MCF 10A (cell line): ENCODE measurements at places on chromosomes 13 and 19. TPM values are rescaled to one million over a fixed set of nuclear protein-coding genes. Genes with fewer than 3 reads are reported as not detected.

RUVBL2 gene
- 126 and 156 TPM in 2 replicates for total RNA-seq

GRCh38 chr19:2602391-2603181 is 99.9 kb downstream of the GNG7 start:
- peak overlapping the region; percentile 27 for H3K4me3 ChIP-seq

GRCh38 chr19:17868669-17869068 is 3.1 kb upstream of the SLC5A5 start:
- peaks cover 35% of the 10 kb centered on the region for H3K36me3 ChIP-seq
- H3K27me3 ChIP-seq: no peaks in the 10 kb centered on the region
- no peak overlapping the region for H3K4me3 ChIP-seq
- H3K27ac ChIP-seq: no peak overlapping the region
- no peak for DNase-seq
- H3K4me1 ChIP-seq: peaks cover 10% of the 10 kb centered on the region

- peaks cover 7% of the 10 kb centered on the region for H3K36me3 ChIP-seq
- H3K4me1 ChIP-seq: peaks cover 39% of the 10 kb centered on the region
- DNase-seq: no peak
Measured at GRCh38 chr13:98994896-98995295, 17.0 kb upstream of the DOCK9 start.
